ENCODE measurements at places on chromosomes 2 and 18.

- no peak for DNase-seq
Measured at GRCh38 chr2:8957628-8958027, 45.9 kb downstream of the MBOAT2 start.

GRCh38 chr2:176575237-176575744 is 306.0 kb downstream of the MTX2 start:
- no peak for DNase-seq

GRCh38 chr2:16386031-16386430 is 279.6 kb downstream of the CYRIA start:
- DNase-seq: no peak

DNA sequence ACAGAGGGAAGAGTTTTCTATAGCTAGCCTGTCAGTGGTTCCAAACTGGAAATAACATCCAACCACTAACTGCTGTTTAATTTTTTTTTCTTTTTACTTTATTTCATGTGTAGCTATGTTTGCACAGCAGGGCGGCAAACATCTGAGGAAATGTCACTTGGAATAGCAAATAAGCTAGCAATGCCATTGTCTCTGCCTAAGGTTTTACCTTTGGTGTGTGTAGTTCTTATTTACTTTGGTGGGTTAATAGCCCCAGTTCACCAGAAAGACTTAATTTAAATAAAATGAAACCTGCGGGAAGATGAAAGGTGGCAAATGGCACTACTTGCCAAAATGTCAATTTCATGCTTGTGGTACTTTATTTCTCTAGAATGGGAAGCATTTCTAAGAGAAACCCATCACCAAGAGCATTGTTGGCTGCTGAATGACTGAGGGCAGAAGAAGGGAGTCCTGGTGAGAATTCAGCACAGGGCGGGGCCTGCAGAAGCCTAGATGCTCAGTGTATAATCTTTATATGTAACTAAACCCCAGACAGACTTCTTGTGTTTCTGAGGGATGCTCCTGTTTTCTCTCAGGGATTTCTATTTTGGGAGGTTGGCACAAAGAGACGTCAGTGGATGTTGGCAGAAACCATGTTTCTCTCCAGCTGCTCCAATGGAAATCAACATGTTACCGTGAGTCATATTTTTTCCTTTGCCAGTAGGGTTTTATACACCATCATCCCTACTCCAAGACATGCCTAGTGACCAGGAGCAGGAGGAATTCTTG is 300.4 kb upstream of the NT5C1B start:
- no peak for DNase-seq

DNA sequence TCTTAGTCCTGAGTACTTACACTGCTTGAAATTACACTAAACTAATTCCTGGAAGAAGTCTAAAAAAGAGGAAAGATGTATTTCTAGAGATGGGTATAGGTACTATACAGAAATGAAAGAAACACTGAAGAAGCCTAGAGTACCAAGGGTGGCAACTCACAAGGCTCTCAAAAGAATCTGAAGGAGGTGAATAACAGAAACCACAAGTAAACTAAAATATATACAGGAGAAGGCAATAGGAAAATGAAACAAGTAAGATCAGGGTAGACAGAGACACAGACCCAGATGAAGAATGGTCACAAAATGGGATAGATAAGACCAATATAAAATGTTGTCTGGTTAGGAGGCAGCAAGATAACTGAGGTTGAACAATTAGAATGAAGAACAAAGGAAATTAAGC is 59.9 kb downstream of the USP37 start:
- DNase-seq: no peak

DNA sequence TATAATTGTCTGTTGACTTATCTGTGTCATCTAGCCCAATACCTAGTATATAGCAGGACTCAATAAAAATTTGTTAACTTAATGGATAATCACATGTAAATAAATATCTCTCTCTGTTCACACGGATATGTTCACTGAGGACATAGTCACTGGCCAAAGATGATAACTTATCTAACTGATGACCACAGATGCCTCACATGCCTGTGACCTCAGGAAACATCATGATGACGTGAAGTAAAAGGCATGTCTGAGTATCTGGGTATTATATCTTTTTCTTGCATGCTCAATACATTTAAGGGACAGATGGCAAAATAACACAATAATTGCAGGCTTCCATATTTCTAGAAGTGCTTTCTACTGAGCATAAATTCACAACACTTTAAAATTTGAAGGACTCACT is 41.4 kb upstream of the PARD3B start:
- DNase-seq: no peak

- peak; percentile 81 for DNase-seq
Measured at GRCh38 chr18:12305930-12306629, 2.0 kb upstream of the TUBB6 start.

GRCh38 chr2:230711224-230711623 is 1.4 kb upstream of the CAB39 start:
- no peak for DNase-seq

DNA sequence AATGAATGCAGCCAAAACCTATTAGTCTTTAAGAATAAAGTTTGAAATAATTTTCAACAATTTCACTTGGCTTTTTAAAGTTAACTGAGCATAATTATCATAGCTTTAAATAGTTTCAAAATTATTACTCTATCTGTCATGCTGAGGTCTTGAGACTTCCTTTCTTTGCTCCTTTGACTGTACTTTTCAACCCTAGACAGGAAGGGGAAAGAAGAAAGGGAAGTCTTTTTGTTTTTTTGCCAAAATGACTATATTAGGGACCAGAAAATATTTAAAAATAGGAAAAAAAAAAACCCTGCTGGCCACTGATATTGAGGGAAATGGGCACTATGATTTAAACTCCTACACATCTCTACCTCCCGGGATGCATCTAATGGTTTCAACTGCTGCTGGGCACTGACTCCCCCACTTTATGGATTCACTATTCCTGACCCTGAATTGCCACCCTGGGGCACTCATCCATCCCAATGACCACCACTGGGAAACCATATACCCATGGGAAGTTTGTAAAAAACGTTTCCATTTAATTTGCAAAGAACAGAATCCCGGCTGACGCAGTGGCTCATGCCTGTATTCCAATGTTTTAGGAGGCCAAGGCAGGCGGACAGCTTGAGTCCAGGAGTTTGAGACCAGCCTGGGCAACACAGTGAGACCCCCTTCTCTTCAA is 50.5 kb downstream of the GAREM1 start:
- no peak for DNase-seq

DNA sequence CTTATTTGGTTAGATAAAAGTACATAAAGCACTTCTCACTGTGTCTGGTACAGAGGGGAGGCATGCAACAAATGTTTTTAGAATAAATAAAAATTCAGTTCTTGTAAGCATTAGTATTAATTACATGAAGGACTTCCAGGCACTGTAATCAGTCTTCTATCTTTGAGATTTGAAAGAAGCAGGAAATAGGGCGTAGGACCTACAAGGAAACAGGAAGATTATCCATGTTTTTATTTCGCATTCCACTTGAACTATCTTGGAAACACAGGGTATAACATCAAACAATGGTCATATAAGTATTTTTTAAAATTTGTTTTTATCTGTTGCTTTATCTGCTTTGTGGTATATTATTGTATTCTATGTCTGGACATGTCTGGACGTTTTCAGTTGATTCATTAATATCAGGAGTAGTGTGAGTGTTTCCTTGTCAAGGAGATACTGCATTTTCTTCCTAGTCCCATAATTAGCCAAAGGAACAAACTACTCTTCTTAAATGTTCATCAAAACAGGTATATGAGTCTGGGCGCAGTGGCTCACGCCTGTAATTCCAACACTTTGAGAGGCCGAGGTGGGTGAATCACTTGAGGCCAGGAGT is 32.5 kb downstream of the BMPR2 start:
- no peak for DNase-seq

DNA sequence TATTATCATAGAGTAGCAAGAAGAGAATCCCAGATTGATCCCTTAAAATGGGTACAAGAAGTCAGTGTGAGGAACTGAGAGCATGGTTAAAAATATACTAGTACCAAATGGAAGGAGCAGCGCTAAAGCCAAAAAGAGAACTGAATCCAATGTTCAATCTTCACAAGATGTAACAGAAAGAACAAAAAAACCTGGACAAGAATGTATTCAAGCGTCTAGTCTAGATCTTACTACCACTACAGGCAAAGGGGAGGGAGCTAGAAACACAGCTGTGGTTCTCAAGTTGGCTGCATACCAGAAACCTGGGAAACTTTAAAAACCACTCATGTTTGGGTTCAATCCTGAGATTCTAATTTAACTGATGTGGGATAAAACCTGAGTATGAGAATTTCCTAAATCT is 57.5 kb downstream of the PIAS2 start:
- no peak for DNase-seq

DNA sequence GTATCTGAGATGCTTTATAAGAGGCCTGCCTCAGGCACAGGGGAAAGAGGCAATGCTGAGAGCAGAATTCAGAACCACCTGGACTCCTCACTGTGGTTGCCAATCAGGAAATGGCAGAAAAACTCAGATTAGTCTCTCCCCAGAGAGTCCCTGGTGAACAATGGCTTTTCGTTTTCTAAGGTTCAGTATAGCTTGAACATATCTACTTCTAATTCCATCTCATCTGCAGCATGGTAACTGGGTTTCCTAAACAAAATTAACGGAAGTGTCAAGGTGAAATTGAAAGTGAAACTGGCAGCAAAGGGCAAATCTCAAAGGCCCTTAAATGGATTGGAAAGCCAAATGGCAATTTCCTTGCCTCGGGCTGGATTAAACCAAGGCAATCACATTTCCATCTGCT is 480.2 kb upstream of the ACVR2A start:
- no peak for DNase-seq

GRCh38 chr2:216673021-216673420 is 22.3 kb downstream of the IGFBP5 start:
- DNase-seq: no peak
